ENCODE measurements at places on chromosomes 1 and 21.

- DNase-seq, result no peak
Measured at GRCh38 chr1:168499688-168500049, 44.1 kb downstream of the XCL2 start.

GRCh38 chr1:6623269-6623965, 1.3 kb upstream of the THAP3 start:
- DNase-seq, result no peak

GRCh38 chr1:231953660-231954059, 327.1 kb downstream of the DISC1 start:
- DNase-seq, result no peak

- no peak for DNase-seq
Measured at GRCh38 chr21:45228656-45229240, 58.9 kb downstream of the POFUT2 start.

GRCh38 chr1:158035976-158036583, 42.6 kb downstream of the KIRREL1 start:
- no peak for DNase-seq

- no peak for DNase-seq
Measured at GRCh38 chr1:52574594-52574993, 21.7 kb upstream of the TUT4 start.

DNA sequence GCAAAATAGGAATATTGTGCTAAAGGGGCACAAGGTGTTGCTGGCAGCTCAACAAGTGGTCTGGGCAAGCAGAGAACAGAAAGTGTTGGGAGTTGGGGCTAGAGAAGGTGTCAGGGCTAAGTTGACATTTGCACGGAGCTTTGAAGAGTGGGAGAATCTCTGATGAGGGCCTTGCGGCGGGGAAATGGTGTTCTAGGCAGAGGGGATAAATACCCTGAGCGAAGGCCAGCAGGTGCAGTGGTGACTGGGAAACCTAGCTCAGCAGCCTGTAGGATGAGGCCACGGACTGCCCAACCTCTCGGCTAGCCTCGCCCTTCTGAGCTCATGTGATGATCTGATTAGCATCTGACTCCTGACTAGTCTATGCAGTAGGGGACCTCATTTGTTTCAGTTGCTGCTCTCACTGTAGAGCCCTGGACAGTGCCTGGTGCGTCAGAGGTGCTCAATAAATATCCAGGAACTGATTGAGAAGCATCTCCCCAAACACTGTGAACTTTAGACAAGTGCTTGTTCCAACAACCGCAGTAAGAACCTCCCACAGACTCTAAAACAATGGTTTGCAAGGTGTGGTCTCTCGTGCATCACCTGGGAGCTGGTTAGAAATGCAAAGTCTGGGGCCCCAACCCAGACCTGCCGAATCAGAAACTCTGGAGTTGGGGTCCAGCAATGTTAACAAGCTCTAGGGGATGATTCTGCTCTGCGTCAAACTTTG, 1.0 kb upstream of the FOXO6 start:
- DNase-seq, result no peak

DNA sequence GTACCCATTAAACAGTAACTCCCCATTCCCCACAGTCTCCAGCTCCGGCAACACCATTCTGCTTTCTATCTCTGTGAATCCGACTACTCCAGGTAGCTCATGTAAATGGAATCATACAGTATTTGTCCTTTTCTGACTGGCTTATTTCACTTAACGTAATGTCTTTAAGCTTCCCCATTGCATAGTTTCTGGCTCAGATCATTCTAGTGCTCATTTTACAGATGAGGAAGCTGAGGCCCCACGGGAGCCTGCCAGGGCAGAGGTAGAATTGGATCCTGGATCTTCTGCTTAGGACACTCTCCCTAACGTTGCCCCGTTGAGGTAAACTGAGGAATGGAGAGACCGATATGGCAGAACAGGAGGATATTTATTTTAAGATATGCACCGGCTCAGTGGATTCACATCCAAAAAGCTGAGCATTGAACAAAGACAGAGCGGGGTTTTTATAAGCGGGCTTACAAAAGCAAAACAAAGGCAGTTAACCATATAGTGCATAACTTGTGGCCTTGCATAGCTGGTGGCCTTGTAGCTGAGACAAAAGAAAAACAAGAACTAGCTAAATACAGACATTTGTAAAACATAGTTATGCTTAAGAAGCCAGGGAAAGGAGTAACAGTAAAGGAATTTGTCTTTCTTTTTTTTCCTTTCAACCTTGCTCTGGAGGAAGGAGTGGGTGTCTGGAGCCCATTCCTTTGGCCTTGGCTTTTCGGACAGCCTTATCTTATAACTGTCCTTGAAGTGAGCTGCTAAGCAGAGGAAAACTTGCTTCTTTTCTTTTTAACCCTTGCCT, 15.3 kb upstream of the KLHDC8A start:
- DNase-seq, result no peak

- no peak for DNase-seq
Measured at GRCh38 chr1:64681043-64681442, 63.8 kb upstream of the RAVER2 start.

DNA sequence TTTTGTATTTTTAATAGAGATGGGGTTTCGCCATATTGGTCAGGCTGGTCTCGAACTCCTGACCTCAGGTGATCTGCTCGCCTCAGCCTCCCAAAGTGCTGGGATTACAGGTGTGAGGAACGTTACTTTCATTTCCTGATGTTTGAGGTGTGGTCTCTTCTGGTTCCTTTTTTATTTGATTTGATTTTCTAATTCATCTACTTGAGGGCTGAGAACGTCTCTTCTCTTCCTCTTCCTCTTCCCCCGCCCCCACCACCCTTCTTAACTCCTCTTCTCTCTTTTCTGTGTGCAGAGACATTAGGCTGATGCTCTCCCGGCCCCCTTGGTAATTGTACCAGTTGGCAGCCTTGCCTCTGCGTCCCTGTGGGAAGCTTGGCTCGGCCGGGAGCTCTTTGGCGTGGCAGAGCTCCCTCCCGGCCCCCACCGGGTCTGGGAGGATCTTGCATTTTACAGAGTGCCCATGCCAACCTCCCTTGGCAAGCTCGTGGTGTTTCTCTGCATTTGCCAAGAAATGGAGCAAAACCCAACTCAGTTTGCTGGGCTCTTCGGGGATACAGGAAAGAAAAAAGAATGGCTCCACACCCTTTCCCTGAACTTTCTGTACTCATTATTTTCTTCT, 19.9 kb downstream of the CRYAA start:
- DNase-seq, result no peak

DNA sequence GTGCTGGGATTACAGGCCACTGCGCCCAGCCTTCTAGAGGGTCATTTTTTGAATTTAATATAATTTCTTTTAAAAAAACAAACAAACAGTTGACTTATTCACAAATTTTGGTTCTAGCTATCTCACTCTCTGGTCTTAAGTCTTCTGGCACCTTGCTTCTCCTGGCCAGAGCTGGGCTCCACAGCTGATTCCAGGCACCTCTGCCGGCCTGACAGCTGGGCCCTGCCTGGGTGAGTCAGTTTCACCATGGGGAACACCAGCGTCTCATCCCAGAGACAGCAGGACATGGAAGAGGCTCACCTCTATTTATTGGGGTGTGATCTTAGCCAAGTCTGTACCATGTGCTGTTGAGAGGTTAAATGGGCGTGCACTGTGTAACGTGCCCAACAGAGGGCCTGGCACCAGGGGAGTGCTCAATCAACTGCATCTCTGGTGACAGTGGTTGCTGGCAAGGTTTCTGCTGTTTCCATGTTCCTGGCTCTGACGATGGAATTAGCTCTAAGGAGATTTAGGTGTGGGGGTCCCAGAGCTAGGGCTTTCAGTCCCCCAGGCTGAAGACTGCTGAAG, 956 bp downstream of the CPLANE2 start:
- peak; percentile 42 for DNase-seq

- no peak for DNase-seq
Measured at GRCh38 chr1:10649517-10650201, 146.8 kb downstream of the CASZ1 start.

GRCh38 chr1:158334526-158335212, 3.3 kb upstream of the CD1B start:
- DNase-seq, result no peak

DNA sequence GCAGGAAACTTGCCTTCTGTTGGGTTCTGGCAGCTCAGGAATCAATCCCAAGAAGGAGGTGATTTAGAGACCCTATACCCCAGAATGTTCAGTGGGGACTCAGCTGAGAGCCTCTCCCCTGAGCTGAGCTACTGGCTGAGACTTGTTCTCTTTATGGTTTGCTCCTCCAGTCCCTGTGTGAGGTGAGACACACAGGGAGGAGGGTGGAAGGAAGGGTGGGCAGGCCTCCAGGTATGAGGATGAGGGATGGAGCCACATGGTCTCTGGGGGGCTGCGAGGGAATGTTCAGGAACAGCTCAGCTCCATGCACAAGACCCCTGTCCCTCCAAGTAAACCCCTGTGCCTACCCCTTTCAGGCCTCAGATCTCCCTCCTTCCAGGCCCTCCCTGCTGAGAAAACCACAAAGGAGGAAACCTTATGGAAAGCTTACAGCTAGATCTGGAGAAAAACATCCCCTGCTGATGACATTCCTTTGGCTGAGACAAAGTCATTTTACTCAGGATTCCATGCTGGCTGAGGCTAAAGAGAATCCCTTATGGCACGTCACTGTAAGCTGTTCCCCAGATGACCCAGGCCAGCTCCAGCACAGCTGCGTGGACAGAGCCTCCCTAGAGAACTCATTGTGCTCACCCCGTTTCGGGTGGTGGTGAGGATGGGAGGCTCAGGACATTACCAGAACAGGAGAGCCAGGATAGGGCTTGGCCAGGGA, 91.5 kb upstream of the IPO9 start:
- no peak for DNase-seq

GRCh38 chr1:232968965-232969364, 18.6 kb downstream of the NTPCR start:
- no peak for DNase-seq

DNA sequence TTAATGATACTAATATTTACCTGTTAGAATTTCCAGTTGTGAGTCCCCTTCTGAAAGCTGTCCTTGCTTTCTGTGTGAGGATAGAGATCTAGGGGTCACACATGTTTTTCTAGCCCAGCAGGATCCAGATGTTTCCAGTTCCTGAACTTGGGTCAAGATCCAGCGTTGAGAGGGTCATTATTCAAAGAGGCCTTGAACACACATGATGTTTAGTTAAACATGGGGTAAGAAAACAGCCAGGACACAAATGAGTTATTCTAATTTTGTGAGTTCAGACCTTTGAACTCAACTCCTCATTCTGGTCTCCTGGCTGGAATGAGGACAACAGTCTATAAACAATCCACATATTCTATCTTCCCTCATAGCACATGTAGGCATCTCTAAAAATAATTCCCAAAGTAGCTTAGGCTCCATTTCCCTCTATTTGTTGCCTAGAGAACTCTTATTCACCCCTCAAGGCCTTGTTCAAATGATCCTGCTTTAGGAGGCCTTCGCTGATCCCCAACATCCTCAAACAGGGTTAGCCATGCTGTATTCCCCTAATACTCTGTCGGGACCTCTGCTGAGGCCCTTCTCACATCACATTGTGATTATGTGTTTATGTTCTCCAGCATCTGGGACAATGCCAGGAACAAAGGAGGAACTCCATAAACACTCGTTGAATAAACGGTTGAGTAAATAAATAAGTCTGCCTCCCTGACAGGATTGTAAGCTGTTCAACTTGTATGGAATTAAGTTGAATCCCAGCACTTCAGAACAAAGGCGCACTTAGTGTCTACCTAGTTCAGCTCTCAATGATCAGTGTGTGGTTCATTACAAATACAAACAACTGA, 15.0 kb upstream of the KCNN3 start:
- DNase-seq, result no peak

GRCh38 chr1:212077028-212077427, 41.5 kb downstream of the DTL start:
- DNase-seq, result no peak

GRCh38 chr21:16579538-16579937, 849.8 kb downstream of the USP25 start:
- no peak for DNase-seq

DNA sequence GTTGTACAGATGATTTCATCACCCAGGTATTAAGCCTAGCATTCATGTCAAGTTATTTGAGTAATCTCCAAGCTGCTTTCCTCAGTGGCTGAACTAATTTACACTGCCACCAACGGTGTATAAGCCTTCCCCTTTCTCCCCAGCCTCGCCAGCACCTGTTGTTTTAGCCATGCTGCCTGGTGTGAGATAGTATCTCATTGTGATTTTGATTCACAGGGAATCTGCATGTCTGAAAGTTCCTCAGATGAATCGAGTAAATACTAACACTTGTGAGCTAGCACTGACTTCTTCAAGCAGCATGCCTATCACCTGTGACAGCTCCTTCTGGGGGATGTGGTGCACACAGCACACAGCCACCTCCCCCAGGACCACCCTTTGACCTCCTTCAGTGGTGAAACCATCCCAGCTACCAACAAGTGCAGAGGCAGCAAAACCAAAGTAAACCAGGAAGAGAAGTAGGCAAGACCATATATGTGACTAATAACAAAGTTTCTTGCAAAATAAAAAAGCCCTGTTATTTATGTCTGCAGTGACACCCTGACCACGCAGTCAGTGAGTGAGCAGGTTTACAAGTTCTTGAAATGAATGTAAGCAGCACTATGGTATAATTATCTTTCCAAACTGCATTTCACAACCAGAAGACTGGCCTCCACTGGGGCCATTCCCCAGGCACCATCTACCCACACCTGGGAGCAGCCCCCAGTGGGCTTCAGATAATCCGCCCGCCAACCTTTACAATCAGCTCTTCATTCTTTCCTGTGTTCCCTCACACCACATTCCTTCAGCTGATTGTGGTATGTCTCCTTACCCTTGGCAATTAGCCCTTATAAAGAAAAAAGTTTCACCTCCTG, 173.8 kb downstream of the ETS2 start:
- no peak for DNase-seq

- DNase-seq, result no peak
Measured at GRCh38 chr21:35995522-35996088, 64.7 kb downstream of the SETD4 start.

GRCh38 chr1:184359909-184360308, 26.9 kb upstream of the C1orf21 start:
- no peak for DNase-seq

DNA sequence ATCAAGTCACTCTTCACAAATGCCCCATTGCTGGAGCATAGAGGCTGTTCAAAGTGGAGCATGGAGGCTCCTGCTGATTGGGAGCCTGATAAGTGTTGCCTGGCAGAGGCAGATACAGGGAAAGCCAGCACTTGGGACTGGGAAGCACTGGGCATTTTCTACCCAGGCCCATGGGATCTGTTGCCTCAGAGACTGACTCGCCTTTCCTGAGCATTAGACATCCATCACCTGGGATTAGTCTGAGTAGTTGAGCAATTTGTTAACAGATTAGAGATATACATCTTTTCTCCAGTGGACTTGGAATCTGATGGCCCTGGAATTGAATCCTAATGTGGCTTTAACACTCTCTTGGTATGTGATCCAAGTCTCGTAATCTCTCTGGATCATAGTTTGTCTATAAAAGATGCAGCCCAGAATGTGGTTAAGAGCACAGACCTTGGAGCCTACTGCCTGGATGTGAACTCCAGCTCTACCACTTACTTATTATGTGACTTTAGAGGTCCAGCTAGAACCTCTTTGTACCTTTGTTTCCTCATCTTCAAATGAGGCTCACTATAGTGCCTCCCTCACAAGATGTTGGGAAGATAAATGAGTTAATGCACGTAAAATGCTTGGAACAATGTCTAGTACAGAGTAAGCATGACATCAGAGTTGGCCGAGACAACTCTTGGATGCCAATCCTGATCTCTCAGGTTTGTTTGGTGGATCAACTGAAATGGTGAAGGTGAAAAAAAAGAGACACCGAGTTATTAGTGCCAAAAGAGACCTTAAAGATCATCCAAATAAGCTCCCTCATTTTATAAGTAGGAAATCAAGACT, 38.3 kb upstream of the NRDC start:
- no peak for DNase-seq

Measured in stimulated activated CD4-positive, alpha-beta T cell treated with anti-CD3 and anti-CD28 coated beads, Interleukin-2, amount 100 ng/mL, for 4 hours (primary cell).